Germinal center (tissue), 1 donor: ENCODE measurements at places on chromosomes 1 and 21.

GRCh38 chr1:18970762-18971161 lies 14.3 kb upstream of the IFFO2 start:
- DNase-seq = no peak

DNA sequence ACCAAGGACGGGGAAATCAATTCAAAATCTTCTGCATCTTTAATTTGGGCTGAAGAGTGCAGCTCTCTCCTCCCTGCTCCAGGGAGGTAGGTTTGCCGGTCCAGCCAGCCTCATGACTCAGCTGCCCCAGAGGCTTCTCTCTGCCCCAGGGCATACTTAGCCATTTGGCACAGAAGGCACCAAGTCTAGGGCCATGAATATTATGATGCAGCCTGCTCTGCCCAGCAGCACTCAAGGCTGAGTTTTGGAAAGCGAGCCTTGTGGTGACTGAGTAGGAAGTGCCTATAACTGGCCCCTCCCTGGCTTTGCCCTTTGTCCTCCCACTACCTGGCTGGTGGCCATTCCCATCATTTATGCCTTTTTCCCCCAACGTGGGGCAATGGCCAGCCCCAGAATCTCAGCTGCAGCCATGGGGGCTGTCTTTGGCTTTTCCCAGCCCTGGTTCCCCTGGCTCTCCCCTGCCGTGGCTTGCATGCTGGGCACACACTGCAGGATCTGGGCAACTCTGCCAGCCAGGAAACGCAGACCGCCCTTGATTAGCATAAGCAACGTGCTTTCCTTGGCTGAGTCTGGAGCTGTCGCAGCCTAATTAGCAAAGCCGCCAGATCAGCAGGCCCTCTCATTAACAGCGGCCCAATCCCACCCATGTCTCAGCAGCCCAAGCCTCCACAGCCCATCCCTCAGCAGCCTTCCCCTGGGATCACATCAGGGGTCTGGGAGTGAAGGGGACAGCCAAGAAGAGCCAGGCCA lies 258.6 kb upstream of the TMEM51 start:
- DNase-seq = no peak

DNA sequence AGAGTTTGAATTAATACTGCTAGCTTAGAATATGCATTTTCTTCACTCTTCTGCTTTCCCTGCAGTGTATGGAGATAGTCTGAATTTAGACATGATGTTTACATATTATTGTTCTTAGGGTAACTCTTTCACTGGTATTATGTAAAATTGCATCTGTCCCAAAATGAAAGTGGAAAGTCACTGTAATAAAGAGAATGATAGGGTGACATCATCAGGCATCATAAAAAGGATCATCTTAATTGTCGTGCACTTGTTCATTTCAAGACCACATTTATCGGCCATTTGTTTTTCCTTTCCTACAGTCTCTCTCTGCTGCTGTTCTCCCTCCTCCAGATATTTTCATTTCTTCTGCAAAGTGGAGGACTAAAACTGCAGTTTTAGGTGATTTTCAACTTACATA lies 61.9 kb upstream of the ZNF281 start:
- no peak for DNase-seq

GRCh38 chr1:22089134-22089571 lies 36.6 kb downstream of the CDC42 start:
- DNase-seq = no peak

DNA sequence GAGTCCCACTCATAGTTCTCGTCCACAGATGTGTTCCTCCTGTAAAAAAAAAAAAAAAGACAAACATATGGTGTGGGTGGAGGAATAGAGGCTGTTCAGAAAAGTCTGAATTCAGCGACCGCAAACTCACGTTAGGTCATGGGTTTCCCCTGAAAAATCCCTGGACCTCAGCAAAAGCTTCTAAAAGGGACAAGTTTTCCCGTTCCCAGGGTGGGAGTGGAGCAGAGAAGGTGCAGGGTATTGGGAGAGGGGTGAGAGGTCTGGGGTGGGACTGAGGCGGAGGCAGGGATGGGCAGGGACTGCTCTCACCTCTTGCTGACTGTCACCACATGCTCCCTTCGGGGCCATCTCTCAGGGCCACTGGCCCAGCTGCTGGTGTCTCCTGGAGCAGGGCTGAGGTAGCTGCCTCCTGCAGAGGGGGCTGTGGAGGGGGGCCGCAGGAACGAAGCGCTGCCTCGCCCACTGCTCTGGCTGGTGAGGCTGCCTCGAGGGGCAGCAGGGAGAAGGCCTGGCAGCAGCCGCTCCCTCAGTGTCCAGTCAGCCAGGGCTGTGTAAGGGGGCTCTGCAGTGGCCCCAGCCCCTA lies 2.6 kb upstream of the TAGLN2 start:
- no peak for DNase-seq

GRCh38 chr1:93575621-93576284 lies 105.9 kb downstream of the BCAR3 start:
- DNase-seq = no peak

- DNase-seq = no peak
Measured at GRCh38 chr21:33040215-33040614, 14.5 kb downstream of the OLIG2 start.

DNA sequence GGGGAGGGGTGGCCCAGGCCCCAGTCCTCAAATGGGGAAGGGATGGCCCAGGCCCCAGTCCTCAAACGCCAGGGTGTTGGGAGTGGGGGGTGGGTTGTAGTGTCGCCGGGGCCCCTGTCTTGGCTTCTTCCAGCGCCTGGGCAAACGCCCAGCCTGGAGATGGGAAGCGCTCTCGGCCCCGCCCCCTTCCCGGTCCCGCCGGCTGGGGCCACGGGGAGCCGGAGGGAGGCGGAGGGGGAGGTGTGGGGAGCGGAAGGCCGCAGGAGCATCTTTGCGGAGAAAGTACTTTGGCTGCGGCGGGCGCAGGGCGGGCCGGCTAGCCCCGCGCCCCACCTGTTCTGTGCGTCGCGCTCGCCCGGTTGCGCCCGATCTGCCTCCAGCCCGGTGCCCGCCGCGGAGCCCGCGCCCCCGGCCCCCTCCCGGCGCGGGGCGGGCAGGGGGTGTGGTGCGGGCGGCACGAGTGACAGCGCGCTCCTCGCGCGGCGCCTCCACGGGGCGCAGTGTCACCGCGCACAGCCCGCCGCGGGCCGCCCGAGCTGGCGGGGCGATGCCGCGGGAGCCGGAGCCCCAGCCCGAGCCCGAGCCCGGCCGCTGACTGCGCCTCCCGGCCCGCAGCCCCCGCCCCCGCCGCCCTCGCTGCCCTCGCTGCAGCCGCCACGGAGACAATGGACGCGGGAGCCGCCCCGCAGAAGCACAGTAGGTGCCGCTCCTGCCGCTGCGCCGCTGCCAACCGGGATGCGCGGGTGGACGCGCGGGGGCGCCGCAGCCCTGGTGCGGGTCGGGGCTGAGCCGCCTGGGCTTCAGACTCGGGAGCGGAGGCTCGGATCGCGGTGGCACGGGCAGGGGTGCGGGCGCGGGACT lies 31.1 kb upstream of the PEX10 start:
- DNase-seq = no peak

DNA sequence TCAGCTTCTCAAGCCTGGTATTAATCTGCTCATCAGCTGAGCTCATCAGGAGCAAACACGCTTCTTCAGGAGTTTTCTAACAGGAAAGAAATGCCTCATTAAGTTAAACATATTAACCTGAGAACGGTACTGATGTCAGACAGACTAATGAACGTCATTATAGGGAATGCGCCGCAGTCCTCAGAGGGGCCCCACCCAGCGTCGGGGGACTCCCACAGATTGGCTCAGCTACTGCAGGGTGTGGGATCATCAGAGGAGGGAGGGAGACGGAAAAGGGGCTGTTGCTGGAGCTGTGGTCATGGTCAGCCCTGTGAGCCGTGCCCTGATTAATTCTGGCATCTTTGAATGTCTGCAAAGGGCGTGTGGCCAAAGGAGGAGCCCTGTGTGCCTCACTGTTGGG lies 348.5 kb downstream of the PTPRU start:
- DNase-seq = no peak

- DNase-seq = no peak
Measured at GRCh38 chr1:21098186-21098915, 78.3 kb downstream of the EIF4G3 start.

DNA sequence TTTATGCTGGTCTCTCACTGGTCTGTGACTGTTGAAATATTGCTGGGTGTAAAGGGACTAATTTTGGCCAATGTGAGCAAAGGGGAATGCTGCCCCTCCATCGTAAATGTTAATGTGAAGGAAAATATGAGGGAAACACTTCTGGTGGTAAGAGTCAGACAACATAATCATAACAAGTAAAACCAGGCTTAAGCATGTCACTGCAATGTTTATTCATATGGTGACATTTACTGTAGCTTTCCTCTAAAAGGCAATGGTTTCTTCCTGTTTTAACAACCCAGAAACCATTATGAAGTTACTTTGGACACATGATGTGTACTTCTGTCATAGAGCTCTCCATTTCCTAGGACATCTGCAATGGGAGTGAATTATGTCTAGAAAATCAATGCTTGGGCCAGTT lies 358.0 kb downstream of the LMO4 start:
- DNase-seq = no peak

- DNase-seq = no peak
Measured at GRCh38 chr1:151037032-151037431, 646 bp downstream of the BNIPL start.

GRCh38 chr1:26787706-26788514 lies at the start of gene PIGV:
Gene PIGV (plus strand): TSS chr1:26787950. CDS start chr1:26790816, 2,866 bp downstream.
- DNase-seq = peak; percentile 94

- no peak for DNase-seq
Measured at GRCh38 chr1:218775501-218776021, 398.1 kb upstream of the LYPLAL1 start.

- peak; percentile 47 for DNase-seq
Measured at GRCh38 chr1:167722152-167722869, 529 bp downstream of the MPZL1 start.

GRCh38 chr21:16177532-16177931 lies 447.8 kb downstream of the USP25 start:
- DNase-seq = no peak

DNA sequence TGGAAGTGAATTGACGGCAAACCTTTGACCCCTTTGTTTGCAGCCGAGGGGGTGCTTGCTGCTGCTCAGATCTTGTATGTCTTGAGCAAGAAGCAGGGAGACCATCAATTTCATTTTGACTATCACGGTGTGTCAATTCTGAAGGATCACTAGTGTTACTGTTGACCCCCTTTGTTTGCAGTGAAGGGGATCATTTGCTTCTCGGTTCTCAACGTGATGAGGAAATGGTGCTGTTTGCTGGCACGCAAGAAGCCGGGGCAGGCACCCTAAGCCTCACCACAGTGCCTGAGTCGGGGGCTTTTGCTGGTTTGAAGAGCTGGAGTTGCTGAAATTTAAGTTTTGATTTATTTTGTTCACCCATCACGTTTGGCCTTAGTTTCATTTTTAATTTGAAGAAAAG lies 7.5 kb downstream of the RBM15 start:
- no peak for DNase-seq

DNA sequence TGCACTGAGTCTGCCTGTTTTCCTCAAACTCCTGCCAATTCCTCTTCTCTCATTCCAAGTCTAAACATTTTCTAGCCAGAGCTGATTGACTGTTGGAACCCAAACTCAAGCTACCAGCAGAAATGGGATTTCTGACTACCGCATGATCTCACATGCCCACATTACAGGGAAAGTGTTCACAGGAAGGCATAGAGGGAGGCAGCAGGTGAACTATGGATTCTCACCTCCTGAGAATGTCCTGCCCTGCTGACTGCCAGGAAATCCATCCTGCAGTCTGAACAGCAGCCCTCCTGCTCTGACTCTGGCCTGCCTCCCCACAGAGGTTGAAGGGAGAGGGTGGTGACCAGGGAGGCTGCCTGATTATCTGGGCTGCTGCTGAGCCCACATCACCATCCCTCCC lies 22.5 kb downstream of the IQGAP3 start:
- DNase-seq = no peak

- peak; percentile 26 for DNase-seq
Measured at GRCh38 chr1:202553560-202554038, 156.7 kb downstream of the SYT2 start.

DNA sequence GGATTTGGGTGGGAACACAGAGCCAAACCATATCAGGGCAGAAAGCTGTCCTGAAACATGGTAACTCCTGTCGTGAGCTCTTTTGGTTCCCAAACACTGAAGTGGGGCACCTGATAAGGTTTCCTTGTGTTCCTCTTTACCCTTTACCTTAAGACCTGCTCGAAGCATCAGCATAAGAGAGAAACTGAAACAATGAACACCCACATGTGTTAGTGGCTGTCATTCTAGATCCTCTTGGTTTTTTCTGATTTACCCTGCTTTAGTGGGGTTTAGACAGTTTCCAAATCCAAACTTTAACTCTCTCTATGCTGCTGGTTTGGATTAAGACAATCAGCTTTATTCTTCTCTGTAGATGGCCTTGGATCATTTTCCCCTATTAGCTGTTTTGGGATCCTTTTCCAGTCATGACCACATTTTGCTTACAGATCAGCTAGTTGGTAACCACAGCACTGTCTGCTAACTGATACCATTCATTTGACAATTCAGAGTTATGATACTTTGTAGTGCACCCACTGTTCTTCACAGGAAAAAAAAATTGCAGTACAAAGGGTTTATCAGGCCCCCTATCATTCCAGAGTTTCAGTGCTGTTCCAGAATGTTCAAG lies 975 bp upstream of the MNDA start:
- DNase-seq = no peak

GRCh38 chr1:6082430-6082971 lies 36.8 kb downstream of the KCNAB2 start:
- DNase-seq = no peak

GRCh38 chr1:182688436-182689205 lies 4.2 kb upstream of the RGS8 start:
- DNase-seq = no peak

DNA sequence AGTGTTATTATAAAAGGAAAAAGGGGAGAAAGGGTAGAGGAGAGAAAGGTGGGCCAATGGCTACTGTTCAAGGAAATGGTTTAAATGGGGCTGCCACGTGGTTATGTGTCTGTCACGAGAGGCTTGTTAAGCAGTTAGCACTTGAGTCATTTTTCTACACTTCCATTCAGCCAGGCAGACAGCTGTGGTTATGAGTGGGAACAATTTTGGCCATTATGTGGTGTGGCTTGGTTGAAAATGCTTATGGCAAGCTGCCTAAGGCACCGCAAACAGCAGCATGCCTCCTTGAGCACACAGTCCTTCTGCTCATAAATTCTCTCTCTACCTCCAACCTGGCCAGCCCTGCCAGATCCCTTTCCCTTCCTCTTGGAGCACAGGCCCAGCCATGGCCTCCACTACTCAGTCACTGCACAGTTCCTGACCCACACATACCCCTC lies 3.2 kb upstream of the SRM start:
- DNase-seq = no peak

GRCh38 chr1:110341146-110341871 lies 2.1 kb downstream of the RBM15 start:
- DNase-seq = no peak

DNA sequence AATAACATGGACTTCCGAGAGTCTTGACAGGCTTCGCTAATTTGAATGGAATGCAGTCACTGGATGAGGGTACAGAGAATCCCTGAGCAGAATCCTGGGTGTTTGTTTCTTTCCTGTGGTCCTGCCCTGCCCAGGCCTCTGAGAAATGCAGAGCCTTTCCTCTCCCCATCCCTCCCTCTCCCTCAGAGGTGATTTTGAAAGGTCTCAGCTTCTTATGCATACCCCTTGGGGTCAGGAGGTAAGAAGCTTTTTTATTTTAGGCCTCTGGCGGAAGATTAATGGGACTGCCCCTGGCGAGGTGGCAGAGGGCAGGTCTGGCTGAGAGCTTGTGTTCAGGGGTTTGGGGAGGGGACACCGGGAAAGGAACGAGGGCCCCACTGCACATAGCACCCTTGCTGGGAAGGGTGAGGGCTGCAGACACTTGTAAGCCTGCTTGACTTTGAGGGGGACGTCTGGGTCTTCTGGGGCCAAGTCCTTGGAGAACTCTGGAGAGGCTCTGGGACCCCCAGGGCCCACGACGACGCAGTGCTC lies 116.5 kb upstream of the SLC45A1 start:
- no peak for DNase-seq

GRCh38 chr1:37630426-37631028 lies 4.2 kb downstream of the RSPO1 start:
- DNase-seq = no peak
